ENCODE measurements at places on chromosomes 16 and 17. TPM values are rescaled to one million over a fixed set of nuclear protein-coding genes. Genes with fewer than 3 reads are reported as not detected.

GRCh38 chr17:64441772-64442540, 7.0 kb upstream of the MILR1 start:
- peak; percentile 47 for DNase-seq

DNA sequence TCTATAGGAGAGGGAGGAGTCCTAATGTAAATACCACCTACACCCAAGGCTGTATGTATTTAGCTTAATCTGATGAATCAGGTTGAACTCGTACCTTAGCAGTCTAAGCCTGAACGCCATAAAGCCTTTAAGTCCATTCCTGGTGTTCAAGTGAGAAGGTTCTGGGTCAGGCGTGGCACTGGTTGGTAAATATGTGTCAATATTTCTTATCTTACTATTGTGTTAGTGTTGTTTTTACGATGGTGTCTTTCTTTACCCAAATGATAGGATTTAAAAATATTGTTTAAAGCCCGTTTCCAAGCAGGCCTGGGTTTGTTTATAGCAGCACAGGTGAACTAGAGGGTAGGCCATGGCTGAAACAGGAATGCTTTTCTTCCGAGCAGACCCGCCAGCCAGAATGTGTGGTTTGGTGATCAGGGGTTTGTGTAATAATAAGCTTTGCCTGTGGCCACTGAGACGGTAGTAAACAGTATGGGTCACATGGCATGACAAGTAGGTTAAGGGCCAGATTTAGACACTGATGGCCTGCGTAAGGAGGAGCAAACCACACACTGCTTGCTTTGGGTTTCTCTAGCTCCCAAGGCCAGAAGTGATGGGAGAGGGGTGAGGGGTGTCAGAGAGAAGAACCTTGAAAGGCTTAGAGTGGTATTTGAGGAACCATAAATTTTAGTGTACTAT, 3.3 kb downstream of the TMEM94 start:
- DNase-seq = no peak

DNA sequence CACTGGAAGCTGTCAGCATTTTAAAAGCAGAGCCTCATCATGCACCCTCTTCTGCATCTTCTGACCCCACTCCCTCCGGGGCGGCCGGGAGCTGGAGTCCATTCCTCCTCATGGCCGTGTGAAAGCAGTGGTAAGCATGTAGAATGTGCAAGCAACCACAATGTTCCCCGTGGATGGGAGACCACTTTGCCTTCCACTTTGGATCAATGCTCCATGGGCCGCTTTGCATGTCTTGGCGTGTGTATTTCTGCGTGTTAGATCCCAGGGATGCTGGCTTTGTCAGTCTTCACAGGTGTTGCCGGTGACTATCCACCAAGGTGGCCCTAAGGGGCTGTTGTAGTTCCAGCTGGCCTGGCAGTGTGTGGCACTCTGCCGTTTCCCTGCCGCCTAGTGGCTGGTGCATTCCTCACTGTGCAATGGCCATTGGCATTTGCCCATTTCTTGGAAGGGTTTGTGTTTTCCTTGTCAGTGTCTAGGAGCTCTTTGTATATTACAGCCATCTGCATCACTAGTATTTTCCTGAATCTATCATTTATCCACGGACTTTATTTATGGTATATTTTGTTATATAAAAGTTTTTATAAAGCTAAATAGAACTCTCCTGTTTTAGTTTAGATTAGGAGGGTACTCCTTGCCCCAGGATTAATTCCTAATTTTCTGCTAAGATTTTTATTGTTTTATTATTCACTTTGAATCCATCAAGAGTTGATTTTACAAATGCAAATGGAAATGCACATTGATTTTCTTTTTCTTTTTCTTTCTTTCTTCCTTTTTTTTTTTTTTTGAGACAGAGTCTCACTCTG, 5.8 kb upstream of the ALDH3A1 start:
- DNase-seq = no peak

- DNase-seq = no peak
These were observed 299.3 kb downstream of the XYLT1 start for GRCh38 chr16:17171250-17172143.

- DNase-seq = peak; percentile 22
These were observed 49.8 kb downstream of the WDR45B start for GRCh38 chr17:82598256-82599119.

DNA sequence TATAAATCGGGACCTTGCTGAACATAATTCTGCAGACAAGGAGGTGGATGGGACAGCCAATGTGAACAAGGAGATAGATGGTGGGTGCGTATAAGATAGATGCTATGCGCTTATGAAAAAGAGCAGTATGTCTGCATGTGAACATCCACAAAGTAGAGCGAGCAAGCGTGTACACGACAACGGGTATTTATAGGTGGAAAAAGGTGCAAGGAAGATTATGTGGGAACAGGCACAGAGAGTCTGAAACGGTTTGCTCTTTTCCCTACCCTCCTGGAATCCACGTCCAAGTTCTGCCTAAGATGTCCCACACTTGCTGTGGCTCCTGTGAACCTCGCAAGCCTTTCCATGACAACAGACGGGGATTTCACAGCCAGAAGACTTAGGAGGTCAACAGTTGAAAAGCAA, 43.0 kb downstream of the SNX11 start:
- DNase-seq = no peak

DNA sequence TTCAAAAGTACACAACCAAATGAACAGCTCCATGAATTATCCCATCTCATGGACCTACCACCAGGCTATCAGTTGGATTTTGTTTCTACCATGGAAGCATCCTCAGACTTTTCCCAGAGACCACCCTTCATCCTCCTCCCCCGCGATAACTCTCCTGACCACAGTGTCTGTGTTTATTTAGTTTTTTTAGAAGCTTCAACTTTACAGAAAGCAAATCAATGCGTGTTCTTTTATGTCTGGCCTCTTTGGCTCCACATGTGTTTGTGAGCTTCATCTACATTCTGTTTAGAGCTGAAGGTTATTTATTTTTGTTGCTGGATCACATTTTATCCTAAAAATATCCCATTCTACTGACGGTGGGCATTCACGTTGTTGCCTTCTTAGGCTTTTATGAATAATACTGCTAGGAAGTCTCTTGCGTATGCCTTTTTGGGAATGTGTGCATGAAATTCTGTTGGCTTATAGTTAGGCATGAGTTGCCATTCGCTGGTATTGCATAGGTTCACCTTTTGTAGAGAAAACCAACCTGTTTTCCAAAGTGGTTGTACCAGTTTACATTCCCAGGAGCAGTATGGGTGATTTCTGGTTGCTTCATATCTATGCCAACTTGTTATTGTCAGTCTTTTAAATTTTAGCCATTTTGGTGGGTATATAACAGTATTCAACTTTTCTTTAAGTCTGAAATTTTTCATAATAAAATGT, 83.0 kb downstream of the CMIP start:
- no peak for DNase-seq

GRCh38 chr16:55125818-55126385, 195.2 kb downstream of the IRX5 start:
- DNase-seq = no peak

GRCh38 chr17:38333635-38334295, 10.0 kb downstream of the GPR179 start:
- DNase-seq = peak; percentile 72

DNA sequence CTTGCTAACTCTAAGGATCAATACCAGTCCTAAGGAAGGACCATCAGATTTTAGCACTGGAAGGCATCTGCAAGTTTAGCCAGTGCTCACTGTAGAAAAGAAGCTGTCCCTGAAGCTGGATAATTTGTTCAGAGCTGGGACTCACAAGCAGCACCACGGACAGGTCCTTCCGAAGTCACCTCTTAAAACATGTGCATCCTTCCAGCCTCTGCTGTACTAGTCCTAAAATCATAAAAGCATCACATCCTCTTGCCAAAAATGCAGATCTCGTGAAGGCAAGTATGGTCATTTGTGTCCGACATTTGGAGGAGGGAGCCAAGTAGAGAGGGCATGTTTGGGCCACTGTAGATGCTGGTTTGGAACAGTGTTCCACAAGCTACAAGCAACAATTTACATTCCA, 506.9 kb downstream of the RBFOX1 start:
- no peak for DNase-seq

DNA sequence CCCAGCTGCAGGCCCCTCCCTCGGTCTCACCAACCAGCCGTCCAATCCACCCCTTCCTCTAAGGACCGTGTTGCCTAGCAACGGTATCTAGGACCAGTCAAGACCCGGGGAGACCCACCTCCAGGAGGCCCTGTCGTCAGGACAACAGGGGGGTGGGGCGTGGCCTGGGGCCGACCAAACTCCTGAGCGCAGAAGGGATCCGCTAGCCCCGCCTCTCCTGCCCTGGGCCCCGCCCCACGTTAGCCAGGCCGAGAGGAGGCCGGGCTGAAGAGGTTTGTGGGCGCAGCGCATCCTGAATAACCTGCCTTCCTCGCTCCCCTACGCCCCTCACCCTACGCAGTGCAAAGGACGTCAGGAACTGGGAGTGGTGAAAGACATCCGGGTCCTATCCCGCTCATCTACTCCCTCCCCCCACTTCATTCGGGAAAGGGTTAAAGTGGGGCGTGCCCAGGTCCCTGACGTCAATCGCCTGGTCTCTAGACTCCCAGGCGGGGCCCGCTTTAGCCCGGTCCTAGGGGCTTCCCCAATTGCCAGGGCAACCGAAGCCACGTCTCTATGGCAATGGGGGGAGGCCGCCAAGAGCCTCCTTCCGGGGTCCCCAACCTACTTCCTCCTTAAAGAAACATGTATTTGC, 14.7 kb downstream of the DLG4 start:
- DNase-seq = peak; percentile 94

- no peak for DNase-seq
These were observed 5.1 kb downstream of the CLEC10A start for GRCh38 chr17:7074931-7075330.

DNA sequence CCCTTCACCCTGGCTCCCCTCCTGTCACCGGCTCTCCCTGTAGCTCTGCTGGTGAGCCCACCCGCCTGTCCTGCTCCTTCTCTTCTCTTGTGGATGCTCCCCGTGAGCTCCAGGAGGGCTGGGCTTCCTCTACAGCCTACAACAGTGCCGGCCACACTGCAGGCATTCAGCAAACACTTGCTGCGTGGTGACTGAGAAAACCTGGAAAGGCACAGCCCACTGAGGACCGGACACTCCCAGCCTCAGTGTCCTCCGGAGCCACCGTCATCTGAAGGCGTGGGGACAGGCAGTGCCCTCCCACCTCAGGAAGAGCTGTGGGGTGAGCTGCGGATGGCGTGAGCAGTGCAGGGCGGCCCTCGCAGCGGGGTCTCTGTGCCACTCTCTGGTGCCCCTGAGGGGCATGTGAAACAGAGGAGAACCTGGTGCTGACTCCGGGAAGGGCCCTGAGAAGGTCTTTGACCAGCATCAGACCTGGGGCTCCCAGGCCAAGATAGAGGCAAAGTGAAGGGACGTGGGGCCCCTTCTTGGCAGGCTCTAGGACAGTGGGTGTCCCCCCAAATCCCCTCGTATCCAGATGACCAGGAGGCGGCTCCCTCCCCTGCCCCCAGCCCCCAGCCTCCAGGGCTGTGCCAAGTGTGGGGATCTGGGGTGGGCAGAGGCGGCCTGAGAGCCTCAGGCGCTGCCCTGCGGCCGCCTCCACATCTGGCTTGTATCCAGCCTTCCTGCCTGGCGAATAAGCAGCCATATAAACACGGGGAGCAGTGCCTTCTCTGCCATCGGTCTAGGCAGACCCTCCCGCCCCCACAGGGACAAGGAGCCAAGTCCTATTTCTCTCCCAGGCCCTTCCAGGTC, 44.0 kb upstream of the PABPN1L start:
- no peak for DNase-seq

- DNase-seq = no peak
These were observed 131.6 kb downstream of the MRTFB start for GRCh38 chr16:14202697-14203096.

DNA sequence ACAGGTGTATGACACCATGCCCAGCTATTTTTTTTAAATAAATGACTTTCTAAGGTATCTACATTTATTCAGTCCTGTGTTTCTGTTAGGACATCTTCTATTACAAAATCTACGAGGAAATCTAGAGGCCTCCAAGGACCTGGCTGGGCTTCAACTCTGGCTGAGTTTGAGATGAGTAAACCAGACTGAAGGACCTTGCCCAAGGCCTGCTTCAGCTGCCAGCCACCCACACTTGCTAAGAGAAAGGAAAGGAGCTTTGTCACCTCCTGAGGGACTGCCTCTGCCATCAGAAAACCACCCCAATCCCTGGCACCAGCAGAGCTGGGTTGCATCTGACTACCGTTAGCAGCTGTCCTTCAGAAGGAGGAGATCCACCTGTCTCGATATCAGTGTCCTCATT, 1.3 kb upstream of the MYO1D start:
- DNase-seq = peak; percentile 16

DNA sequence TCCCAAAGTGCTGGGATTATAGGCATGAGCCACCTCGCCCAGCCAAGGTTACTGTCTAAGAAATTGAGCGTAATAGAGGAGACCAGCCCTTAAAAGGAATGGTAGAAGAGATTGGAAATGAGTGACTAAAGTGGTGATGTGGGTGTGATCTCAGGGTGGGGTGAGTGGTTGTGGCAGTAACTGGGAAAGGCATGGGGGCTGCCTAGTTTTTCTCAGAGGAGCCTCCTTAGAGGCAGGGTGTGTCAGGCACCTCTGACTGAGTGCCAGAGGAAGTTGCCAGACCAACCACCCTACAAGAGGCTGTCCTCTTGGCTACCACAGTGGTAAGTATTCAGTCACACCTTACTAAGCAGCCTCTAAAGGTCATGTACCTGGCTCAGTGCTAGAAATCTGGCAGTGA, 8.9 kb downstream of the DUS2 start:
- DNase-seq = no peak

SCNN1B gene
- total RNA-seq = not detected

SLC38A8 gene
- total RNA-seq = not detected

IGFALS gene
- total RNA-seq = not detected
